ENCODE measurements at places on chromosomes 7 and 10.
A peak's percentile ranks its signal among the peaks of the same experiment; 100 is the strongest.

- no peak for DNase-seq
Measured at GRCh38 chr7:127239814-127240213, 12.9 kb downstream of the GRM8 start.

DNA sequence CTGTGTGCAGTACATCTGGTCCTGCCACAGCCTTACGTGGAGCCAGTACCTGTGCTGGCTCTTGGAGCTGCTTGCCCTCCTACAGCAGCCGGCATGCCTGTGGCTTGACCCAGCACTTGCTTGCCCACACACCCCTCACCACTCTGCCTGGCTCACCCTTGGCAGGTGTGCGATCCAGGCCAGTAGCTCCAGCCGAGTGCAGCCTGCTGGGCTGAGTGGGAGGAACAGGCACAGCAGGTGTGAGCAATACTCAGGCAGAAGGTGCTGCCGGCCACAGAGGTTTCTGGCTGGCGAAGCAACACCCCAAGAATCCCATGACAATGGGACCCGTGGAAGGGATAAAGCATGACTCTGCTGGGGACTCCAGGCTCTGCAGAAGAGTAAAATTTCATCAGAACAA is 173.5 kb upstream of the ADCY1 start:
- DNase-seq: no peak

DNA sequence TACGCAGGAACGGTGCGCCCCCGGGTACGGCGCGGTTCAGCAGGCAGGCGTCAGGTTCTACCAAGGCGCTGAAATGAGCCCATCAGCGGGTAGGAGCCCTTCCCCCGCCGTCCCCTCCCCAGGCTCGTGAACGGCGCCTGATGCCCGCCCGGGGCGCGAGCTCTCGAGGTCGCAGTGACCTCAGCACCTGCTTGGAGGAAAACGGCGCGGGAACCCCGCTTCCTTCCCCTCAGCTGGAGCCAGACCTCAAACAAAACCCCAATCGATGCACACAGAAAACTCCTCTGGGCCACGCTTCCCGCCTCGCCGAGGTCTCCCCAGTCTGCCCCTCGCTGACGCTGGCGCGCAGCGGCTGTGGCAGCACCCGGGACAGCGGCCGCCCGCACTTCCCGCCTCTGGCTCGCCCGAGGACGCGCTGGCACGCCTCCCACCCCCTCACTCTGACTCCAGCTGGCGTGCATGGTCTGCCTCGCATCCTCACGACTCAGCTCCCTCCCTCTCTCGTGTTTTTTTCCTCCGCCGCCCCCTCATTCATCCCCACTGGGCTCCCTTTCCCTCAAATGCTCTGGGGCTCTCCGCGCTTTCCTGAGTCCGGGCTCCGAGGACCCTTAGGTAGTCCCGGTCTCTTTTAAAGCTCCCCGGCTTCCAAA is 514 bp upstream of the GAD2 start:
- no peak for DNase-seq

DNA sequence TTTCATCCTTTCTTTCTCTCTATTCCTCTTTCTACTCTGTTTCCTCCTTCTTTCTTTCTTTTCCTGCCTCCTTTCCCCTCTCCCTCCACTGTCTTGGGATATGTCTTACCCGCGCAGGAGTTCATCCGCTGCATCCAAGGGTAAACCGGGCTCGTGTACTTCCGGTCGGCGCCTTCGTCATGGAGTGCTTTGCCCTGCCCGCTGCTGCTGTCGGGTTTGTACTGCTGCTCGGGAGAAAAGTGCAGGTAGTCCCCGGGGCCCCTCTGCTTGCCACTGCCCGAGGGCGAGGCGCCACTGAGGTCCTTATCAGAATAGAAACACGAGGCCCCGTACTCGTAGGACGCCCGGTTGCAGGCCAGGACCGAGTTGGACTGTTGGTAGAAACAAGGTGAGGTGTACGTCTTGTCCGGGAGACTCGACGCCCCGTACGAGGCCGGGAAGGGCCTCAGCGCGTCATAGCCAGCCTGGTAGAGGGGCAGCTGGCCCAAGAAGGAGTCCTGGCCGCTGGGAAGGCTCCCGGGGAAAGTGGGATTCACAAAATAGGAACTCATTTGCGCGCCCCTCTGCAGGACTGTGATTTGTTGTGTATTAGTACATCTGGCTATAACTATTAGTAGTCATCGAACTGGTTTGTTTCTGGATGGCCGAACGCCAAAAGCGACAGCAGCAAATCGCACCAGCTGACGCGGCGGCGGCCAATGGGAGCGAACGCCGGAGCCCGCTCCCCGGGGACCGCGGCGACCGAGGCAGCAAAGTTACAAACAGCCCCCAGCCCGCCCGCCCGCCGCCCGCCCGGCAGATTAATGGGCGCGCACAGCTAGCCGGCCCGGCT is at the start of gene HOXA6:
Gene HOXA6 (minus strand): TSS at position 576 of the 832 bp plus-strand sequence. CDS start 25 bp downstream, at position 551.
- peak; percentile 10 for DNase-seq

DNA sequence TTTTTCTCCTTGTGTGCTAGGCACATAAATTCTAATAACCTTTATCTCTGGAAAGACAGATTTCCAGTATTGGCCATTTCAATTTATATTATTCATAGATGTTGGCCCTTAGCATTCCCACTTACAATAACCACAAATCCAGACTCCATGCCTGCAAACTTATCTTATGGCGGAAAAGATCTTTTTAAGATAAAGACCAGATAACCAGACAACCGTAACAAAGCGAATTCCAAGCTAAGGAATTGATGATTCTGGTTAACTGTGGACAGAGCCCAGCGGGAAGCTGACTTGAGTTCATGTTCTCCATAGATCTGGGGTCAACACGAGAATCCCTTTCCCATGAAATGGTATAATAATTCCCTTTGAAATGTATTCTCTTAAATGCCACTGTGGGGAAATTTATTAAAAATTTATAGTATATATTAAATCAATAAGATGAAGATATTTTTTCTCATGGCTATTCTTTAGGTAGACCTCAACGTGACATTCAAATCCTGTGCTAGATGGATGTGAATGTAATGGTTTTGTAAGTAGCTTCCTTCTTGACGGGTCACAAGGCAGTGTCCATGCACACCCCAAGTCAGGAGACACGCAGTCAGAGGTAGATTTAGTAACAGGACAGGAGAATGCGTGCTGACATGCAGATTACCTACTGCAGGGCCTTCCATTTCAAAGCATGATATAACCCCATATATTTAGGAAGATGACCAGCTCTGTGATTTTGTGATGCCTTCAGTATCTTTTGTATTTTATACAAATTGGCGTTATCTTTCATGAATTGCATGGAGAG is 37.7 kb upstream of the KLF6 start:
- no peak for DNase-seq

GRCh38 chr10:62582101-62582705 is 208.0 kb downstream of the ZNF365 start:
- no peak for DNase-seq

- no peak for DNase-seq
Measured at GRCh38 chr10:42802876-42803275, 20.3 kb downstream of the BMS1 start.
